ENCODE measurements at places on chromosomes 5 and 9. TPM values are rescaled to one million over a fixed set of nuclear protein-coding genes. Genes with fewer than 3 reads are reported as not detected.
A peak's percentile ranks its signal among the peaks of the same experiment; 100 is the strongest.

GRCh38 chr5:156420665-156421064 lies 93.7 kb downstream of the SGCD start:
- ATAC-seq, result no peak

GRCh38 chr5:34570721-34571676 lies 85.1 kb upstream of the RAI14 start:
- ATAC-seq, result peak; percentile 62

- peak; percentile 54 for ATAC-seq
Measured at GRCh38 chr5:41870627-41871048, 413 bp upstream of the OXCT1 start.

DNA sequence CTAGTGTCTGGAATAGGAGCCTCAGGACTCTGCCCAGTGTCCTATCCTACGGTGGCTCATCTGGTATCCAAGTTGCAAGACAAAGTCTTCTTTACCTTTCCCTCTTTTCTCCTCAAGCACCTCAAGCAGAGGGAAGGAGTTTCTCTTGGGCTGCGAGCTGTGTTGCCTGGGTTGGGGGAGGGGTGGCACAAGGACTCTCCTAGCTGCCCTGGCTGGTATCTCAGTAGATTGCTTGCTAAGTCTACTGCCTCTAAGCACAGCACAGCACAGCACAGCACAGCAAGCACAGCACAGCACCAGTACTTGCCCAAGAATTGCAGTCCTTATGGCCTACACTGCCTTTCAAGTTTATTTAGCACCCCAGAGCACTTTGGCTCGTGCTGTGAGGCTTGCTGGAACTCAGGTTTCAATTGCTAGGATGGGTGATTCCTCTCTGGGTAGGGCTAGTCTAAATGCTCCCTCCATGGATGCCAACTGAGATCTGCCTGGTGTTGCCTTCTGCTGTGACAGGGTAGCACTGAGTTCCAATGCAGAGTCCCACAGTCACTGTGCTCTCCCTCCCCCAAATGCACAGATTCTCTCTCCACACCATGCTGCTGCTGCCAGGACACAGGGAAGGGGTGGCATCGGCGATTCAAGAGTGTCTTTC lies 213.1 kb upstream of the POU5F2 start:
- no peak for ATAC-seq

GRCh38 chr9:83544002-83544698 lies 5.9 kb upstream of the FRMD3 start:
- peak; percentile 99 for ATAC-seq

DNA sequence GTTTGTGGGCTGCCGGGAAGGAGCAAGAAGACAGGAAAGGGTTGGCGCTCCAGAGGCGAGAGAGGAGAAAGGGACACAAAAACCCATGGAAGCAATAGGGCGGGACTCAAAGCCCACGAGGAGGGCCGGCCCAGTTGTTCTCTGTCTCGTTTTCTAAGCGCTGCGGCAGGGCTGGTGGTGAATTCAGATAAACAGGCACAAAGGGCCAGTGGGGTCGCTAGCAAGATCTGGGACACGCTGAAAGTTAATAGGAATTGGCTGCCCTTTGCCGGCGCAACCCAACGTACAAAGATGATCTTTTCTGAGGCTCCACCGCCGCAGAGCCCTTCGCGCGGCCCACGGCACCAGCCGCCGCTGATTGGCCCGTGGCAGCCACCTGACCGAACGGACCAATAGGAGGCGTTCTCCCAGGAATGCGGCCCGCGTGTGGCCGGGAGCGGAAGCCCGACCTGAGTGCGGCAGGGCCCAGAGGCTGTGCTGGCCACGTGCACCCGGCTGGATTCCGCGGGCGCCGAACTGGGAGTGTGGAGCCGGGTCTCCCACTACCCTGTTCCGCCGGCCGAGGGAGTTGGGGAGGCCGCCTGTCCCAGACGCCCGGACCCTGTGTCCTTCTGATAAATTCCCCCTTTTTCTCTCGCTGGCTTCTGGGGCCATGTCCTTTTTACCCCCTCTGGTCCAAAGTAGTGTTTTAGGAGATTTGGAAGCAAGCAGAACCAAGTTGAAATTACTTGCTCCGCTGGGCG lies 16.8 kb upstream of the NSD1 start:
- peak; percentile 77 for ATAC-seq

DNA sequence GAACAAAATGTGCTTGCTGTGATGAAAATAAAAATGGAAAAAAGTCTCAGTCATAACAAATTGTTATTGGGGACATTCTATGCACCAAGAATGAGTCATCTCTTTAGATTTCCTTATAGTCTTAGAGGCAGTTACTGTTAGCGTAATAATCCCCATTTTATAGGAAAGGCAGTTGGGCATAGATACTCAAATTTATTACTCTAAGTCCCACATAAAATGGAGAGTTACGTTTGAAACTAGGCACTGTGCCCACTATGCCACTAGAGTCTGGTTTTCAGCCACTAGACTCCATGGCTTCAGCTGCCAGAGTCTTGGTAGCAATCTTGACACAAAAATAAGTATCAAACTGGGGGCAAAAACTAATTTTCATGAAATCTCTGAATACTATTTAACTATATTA lies 317.9 kb upstream of the MEF2C start:
- no peak for ATAC-seq

DNA sequence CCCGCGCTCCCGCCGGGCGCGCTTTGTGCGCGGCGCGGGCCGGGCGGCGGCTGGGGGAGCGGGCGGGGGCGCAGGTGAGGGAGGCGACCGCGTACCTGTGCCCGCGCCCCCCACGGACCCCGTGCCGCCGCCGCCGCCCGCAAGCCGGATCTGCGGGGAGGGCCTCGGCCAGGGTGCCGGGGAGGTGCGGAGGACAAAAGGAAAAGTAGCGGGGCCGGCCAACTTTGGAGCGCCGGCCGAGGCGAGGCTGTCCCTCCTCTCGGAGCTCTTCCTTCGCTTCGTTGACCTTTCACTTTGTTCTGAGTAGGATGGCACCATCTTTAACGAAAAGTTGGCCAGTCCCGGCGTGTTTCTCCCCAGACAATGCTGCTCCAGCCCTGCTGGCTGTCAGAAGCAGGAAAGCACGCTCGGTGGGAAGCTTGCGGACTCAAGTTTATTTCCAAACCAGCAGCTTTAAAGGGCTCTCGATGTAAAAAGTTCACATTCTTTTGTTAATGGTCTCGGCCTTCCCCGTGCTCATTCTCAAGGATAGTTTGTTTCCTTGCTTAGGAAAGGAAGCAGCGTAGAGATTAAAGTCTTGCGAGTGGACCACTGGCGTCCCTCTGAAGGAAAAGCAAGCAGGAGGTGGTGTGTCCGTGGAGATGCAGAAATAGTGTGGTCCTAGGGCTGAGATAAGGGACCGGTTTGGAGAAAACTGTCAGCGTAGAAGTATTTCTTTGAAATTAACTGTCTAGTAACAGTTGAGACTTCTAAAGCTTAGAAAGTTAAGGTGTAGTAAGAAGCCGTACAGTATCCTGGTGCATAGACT lies 639 bp downstream of the EHMT1 start:
- peak; percentile 5 for ATAC-seq

- ATAC-seq, result no peak
Measured at GRCh38 chr5:54912021-54912420, 73.4 kb downstream of the ESM1 start.

GRCh38 chr5:90438100-90438499 lies 28.5 kb upstream of the CETN3 start:
- no peak for ATAC-seq

The CDKN2B gene
- 8.6 TPM for total RNA-seq

The RNF183 gene
- total RNA-seq, result 1.7 TPM

The ALDH1A1 gene
- total RNA-seq, result not detected

The ARL14EPL gene
- total RNA-seq, result not detected

The EGR1 gene
- 3.6 TPM for total RNA-seq

The NIPAL4 gene
- total RNA-seq, result 0.82 TPM

Measured in motor neuron (in vitro differentiated cells).